Left forelimb (tissue), 1 donor: ENCODE measurements at places on chromosomes 11 and 22.

- no peak for DNase-seq
Observed at GRCh38 chr11:81857386-81857785, 876.3 kb downstream of the FAM181B start.

- DNase-seq = no peak
Observed at GRCh38 chr22:44538051-44538450, 40.0 kb upstream of the RTL6 start.

DNA sequence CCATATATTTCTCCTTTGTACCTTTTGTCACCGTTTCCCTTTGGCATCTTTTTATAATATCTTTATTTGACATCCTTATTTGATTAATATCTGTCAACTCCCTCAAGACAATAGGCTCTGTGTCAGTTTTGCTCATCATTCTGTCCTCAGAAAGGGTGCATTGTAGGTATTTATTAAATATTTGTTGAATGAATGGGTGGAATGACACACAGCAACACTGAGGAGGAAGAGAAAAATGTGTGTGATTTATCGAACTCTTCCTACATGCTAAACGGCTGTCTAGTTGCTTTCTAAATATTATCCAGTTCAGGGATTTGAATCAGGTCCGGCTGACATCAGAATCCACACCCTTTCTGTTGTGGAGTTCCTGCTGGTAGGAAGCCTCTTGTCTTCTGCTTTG is 98.2 kb downstream of the NAV2 start:
- no peak for DNase-seq

DNA sequence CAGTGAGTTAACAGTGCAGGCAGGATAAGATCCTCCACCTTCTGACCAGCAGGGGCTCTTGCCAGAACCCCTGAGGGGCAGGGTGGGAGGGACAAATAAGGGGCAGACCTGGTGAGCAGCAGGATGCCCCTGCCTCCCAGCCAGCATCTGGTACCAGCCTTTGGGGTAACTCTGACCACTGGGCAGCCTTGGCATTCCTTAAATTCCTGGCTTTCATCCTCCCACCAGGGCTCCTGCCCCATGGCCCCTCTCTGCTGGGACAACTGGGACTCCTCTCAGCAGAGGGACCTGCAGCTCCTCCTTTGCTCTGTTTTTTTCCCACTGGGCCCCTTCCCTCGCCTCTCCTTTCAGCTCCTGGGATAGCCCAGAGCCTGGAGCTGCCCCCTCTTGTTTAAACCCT is 98.0 kb upstream of the CD82 start:
- no peak for DNase-seq

DNA sequence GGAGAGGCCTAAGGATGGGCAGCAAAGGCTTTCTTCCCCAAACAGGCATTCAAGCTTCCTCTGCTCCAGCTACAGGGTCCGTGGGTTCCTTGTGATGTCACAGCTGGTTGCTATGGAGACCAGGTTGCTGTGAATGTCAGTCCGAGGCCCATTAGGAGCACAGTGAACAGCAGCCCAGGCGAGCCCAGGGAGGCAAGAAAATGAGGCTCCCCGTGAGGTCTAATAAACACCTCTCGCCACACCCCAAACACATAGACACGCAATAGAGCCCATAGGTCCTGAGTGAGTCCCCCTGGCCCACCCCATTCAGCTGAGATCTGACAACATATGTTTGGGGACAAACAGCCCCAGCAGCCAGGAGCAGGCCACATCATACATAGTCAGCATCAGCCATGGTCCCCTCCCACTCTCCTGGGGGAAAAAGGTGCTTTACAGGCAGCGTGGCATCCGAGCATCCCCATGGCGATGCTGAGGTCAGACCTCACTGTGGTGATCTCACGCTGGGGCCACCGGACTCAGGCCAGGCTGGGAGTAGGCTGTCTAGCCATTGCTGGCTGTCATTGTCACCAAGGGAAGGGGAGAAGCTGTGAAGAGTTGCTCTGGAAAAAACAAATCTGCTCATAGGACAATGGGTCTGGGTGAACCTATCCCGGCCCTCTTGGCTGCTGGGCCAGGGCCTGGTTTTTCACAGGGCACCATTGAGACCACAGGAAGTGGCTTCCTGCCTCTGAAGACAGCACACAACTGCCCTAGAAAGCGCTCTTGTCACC is 23.1 kb upstream of the TP53I11 start:
- DNase-seq = no peak
